Naive thymus-derived CD8-positive, alpha-beta T cell (primary cell): ENCODE measurements at places on chromosomes 6 and 20.

GRCh38 chr20:20668639-20669038 is 43.8 kb downstream of the RALGAPA2 start:
- DNase-seq, result no peak

DNA sequence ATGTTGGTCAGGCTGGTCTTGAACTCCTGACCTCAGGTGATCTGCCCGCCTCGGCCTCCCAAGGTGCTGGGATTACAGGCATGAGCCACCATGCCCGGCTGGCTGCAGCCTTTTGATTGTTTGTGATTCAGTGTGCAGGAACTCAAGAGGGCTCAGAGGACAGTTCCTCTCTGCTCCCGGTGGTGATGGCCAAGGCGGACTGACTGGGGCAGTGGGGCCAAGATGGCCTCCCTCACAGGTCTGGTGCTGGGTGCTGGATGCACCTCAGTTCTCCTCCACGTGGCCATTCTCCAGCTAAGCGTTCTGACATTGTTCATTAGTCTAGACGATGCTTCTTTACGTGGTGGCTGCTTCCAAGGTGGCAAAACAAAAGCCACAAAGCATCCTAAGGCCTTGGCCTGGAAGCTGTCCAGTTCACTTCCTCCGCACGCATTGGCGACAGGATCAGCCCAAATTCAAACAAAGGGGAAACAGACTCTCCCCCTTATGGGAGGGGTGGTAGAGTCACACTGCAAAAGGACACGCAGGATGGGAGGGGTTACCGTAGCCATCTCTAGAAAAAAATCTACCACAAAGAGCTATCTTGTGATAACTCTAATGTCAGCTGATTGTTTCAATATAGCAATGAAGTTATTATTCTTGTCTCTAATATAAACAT is 146.9 kb downstream of the FOXC1 start:
- no peak for DNase-seq

- DNase-seq, result no peak
Observed at GRCh38 chr6:160437154-160437553, 89.0 kb downstream of the SLC22A3 start.

GRCh38 chr20:52305024-52305645 is 113.6 kb upstream of the ZFP64 start:
- DNase-seq, result no peak

- no peak for DNase-seq
Observed at GRCh38 chr6:73558624-73559398, 38.0 kb upstream of the EEF1A1 start.

DNA sequence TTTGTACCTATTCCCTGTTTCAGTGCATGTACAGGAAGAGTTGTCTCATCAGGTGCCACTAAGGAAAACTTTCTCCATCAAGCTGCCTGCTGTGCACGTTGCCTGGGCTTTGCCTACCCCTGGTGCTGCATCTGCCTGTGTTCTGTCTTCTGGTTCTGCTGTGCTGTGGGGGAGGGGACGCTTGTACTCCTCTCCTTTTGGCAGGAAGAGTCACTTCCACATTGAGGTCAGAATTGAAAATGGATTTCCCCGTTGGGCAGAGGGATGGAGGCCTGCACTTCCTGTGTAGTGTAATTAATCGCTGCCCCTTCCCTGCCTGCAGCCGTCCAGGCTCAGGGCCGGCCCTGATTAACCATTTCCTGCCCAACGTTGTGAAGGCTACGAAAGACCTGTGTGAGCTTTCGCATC is 153.3 kb downstream of the SCML4 start:
- no peak for DNase-seq

DNA sequence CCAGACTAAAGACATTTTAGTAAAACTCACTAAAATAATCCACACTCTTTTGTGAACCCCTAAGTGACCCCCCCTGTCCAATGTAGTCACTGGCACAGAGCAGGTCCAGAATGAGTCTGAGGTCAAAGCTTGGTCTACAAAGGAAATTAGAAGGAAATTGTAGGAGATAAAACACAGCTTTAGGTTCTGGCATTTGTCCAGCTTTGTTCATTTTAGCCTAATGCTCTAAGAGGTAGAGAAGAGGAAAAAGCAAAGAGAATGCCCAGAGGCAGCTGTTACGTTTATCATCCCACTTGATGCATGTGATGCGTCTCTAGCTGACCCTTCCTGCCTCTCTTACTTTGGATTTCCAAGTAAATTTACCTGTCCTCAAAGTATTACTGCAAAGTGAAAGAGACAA is 62.5 kb downstream of the CNKSR3 start:
- DNase-seq, result no peak

DNA sequence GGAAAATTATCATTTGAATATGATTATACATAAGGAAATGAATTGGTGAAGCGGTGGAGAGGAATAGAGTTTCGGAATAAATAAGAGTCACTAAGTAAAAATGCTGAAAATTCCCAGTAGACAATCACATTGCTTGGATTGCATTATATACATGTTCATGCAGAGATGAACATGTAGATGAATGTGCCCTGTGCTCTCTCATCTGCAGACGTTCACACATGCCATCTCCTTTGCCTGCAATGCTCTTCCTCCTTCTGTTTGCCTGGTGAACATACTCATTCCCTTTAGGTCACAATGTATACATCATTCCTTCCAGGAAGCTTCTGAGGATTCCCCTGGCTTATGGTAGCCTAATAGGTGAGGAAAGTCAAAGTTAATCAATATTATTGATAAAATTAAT is 17.9 kb downstream of the DCDC2 start:
- no peak for DNase-seq

GRCh38 chr20:14522595-14522994 is 185.2 kb upstream of the FLRT3 start:
- no peak for DNase-seq

DNA sequence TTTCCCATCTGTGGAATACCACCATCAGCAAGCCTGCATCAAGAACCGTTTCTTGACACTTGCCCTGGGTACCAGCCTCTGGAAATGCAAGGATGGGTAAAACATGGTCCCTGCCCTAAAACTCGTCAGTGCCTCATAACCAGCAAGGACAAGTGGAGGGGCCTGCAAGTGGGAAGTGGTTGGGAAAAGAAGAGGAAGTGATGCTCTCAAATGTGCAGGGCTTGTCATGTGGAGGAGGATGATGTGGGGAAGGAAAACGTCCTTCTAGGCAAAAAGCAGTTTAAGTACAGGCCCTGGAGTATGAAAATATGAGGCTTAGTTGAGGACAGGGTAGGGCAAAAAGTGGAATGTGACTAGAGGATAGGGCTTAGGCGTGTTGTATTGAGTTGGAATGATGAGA is 19.0 kb downstream of the RREB1 start:
- no peak for DNase-seq

- no peak for DNase-seq
Observed at GRCh38 chr6:3468585-3468984, 11.7 kb upstream of the SLC22A23 start.

- DNase-seq, result no peak
Observed at GRCh38 chr6:100152201-100152600, 158.2 kb upstream of the MCHR2 start.

DNA sequence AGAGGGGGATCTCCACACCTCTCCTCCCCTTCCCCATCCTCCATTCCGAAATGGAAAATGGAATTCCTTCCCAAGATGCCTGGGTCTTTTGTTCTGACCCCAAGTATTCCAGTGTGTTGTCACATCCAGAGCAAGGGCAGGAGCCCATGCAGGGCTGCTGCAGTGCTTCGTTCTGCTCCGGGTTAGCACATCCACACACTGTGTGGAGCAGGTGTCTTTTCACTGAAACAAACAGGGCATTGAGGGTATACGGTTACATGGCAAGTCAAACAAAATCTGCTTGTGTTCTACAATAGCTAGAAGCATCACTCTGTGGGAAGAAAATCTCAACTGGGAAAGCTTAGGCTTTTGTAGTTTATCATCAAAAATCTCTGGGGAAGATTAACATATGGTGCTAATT is 56.9 kb downstream of the LYRM2 start:
- DNase-seq, result no peak

DNA sequence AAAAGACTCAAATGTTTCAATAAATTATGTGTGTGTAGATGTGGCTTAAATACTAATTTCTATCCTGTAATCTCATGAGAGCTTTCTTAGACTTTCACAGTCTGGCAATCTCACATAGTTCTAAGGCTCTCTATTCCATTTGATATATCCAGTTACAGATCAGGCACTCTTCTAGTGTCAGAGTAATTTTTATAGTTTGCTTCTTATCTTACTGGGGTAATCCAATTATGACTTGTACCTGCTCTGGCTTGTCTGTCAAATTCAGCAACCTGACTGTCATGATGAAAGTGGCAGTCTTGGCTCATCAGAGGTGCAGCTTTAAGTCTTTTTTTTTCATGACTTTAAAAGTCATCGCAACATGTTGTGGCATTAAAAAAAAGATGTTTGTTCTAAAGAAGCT is 513.2 kb upstream of the MAN1A1 start:
- DNase-seq, result no peak

DNA sequence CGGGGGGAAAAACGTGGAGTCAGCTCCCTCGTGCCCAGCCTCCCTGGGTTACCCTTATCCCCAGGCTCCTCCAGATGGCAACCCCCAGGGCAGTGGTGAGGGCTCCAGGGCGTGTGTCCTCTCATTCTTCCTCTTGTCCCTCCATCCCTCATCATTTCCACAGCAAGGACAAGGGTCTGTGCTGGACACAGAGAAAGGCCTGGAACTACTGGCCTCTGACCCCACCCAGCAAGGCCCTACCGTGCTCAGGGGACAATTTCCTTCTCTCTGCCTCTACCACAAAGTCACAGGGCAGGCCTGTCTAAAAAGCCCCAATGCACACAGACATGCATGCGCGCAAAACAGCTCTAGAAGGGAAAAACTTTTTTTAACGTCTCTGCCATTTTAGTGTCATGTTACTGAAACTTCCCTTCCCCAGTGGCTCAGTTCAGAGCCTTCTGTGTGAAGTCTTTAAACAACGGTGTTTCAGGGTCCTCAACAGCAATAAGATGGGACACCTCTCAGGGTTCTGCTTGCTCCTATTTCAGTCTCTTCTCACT is 1.1 kb upstream of the SLC35B2 start:
- no peak for DNase-seq

DNA sequence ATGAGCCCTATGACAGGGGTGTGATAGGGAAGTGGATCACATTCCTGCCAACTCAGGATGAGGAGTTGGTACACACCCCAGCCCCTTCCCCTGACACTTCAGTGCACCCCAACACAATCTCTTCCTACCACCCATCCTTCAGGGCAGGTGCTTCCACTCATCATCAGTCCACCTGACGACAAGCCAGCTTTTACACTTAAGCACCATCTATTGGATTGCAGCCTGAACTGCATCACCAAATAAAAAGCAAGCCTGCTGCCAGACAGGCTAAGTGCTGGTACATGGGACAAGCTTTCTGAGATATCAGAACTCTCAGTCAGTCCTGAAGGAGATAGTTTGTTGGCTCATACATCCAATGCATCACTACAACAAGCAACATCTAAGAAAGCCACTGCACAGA is 69.0 kb upstream of the TMEM200A start:
- DNase-seq, result no peak

DNA sequence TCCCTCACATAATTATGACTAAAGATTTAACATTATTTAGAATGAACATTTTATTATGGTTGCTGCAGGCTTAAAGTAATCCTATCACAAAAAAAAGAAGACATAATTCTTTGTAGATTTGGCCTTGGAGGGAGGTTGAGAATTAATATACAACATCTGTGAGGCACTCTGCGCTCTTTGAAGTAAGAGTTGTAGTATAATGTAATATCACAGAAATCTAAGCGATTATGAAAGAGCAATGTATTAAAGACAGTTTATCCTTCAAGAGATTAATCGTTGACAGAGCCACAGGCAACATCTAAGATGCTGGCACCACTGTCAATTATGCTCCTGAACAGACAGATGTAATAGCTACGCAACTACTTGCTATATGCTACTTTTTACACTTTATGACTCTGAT is 946.8 kb downstream of the GRIK2 start:
- no peak for DNase-seq

- DNase-seq, result no peak
Observed at GRCh38 chr20:5545455-5545854, 204.7 kb upstream of the SHLD1 start.

DNA sequence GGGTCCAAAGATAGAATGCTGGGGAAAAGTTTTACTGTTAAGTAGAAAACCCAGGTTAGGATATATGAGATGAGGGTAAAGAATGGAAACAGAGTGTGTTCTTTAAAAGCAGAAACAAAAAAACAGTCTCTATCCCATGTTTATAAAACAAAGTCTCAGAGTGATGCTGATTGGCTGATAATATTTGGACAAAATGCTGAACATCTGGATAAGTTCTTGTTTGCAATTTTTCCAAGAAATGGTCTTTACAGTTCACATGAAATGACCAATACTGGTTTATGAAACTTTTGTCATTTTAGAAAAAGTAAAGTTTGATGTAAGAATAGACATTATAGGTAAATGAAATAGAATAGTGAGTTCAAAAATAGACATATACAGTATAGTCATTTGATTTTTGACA is 96.2 kb upstream of the EYS start:
- no peak for DNase-seq

GRCh38 chr20:17655865-17656479 is 26.1 kb downstream of the RRBP1 start:
- DNase-seq, result no peak

GRCh38 chr6:111890988-111891387 is 17.7 kb upstream of the FYN start:
- DNase-seq, result no peak
